Bronchial smooth muscle cell (primary cell): ENCODE measurements at places on chromosomes 3 and 15. TPM values are rescaled to one million over a fixed set of nuclear protein-coding genes. Genes with fewer than 3 reads are reported as not detected.

The ARL8B gene
- 61.2 and 76.4 TPM in 2 replicates for total RNA-seq

The NMB gene
- total RNA-seq = 1.3 and 2.4 TPM in 2 replicates

The PPP4R2 gene
- 44.6 and 46.8 TPM in 2 replicates for total RNA-seq

The MYZAP gene
- total RNA-seq = under 0.01 and 0.17 TPM in 2 replicates

The RARRES1 gene
- 53.5 and 174 TPM in 2 replicates for total RNA-seq

The GOLGA8T gene
- total RNA-seq = under 0.01 and 0.17 TPM in 2 replicates

The RASL12 gene
- total RNA-seq = 31.7 and 58.0 TPM in 2 replicates

The SLC7A14 gene
- total RNA-seq = 3.3 and 29.8 TPM in 2 replicates

The WDR93 gene
- 0.09 and 0.16 TPM in 2 replicates for total RNA-seq

The GCNT3 gene
- 0.26 and 0.47 TPM in 2 replicates for total RNA-seq

The C3orf49 gene
- not detected in 2 replicates for total RNA-seq

The RASGRF1 gene
- under 0.01 TPM in 1 of 2 replicates, not detected in the other for total RNA-seq

The ATP11B gene
- total RNA-seq = 40.4 and 46.0 TPM in 2 replicates

The CNTN4 gene
- not detected in 2 replicates for total RNA-seq

The NEK10 gene
- total RNA-seq = 16.7 and 41.3 TPM in 2 replicates

The SPATA12 gene
- under 0.01 TPM in 1 of 2 replicates, not detected in the other for total RNA-seq

The IL5RA gene
- total RNA-seq = under 0.01 TPM in 1 of 2 replicates, not detected in the other

The HIGD1A gene
- 131 TPM in 2 replicates for total RNA-seq

The MED12L gene
- total RNA-seq = 0.09 and 0.47 TPM in 2 replicates

The LMAN1L gene
- not detected in 2 replicates for total RNA-seq

The GYG1 gene
- 26.2 and 38.5 TPM in 2 replicates for total RNA-seq

The TMEM207 gene
- total RNA-seq = not detected in 2 replicates

The CLDN16 gene
- not detected in 2 replicates for total RNA-seq

The MORF4L1 gene
- total RNA-seq = 204 and 276 TPM in 2 replicates

The NPAP1 gene
- total RNA-seq = under 0.01 TPM in 1 of 2 replicates, not detected in the other

The MAP3K13 gene
- total RNA-seq = 6.8 and 12.1 TPM in 2 replicates

The TLR9 gene
- under 0.01 and 0.09 TPM in 2 replicates for total RNA-seq

The LARP6 gene
- 83.7 and 93.6 TPM in 2 replicates for total RNA-seq

The PLIN1 gene
- total RNA-seq = 0.26 TPM in 1 of 2 replicates, not detected in the other

The PRKCI gene
- 52.5 and 167 TPM in 2 replicates for total RNA-seq

The SLC12A1 gene
- total RNA-seq = under 0.01 TPM in 1 of 2 replicates, not detected in the other

The RETNLB gene
- not detected in 2 replicates for total RNA-seq

The MKRN2OS gene
- total RNA-seq = not detected in 2 replicates

The ZNF80 gene
- total RNA-seq = not detected in 2 replicates

The GOLGA8G gene
- total RNA-seq = not detected in 2 replicates

The CRYBG3 gene
- 27.0 and 28.9 TPM in 2 replicates for total RNA-seq

The COL7A1 gene
- total RNA-seq = 27.0 and 27.6 TPM in 2 replicates

The SCN11A gene
- total RNA-seq = under 0.01 TPM in 1 of 2 replicates, not detected in the other

The CASR gene
- not detected in 2 replicates for total RNA-seq

The CMTM8 gene
- 0.09 and 0.32 TPM in 2 replicates for total RNA-seq

The TMC3 gene
- total RNA-seq = under 0.01 TPM in 1 of 2 replicates, not detected in the other

The REC114 gene
- not detected in 2 replicates for total RNA-seq

The SLC22A13 gene
- under 0.01 and 0.09 TPM in 2 replicates for total RNA-seq

The CTNNB1 gene
- total RNA-seq = 745 and 815 TPM in 2 replicates

The DZIP1L gene
- 17.5 and 22.2 TPM in 2 replicates for total RNA-seq
